AG08396 (cell line): ENCODE measurements at places on chromosomes 4 and X.

- no peak for DNase-seq
Observed at GRCh38 chr4:156252358-156252921, 298.8 kb upstream of the CTSO start.

DNA sequence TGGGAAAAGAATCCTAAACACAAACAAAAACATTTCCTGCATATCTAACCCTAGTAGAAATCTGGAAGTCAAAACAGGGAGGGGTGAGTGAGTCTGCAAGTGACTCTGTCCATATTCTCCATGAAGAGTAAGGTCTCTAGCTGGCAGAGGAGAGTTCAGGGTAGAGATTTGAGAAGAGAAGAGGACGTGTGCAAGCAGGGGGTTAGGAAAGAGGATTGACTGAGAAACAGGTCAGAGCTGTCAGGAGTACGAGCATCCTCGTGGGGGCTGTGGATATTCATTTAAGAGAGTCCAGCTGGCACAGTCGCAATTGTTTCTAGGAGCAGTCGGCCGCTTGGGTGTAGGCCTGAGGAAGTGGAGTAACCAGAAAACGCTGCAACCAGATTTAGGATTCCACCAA, 27.9 kb downstream of the PROM1 start:
- DNase-seq = no peak

- DNase-seq = no peak
Observed at GRCh38 chr4:71872767-71873415, 89.0 kb upstream of the GC start.

DNA sequence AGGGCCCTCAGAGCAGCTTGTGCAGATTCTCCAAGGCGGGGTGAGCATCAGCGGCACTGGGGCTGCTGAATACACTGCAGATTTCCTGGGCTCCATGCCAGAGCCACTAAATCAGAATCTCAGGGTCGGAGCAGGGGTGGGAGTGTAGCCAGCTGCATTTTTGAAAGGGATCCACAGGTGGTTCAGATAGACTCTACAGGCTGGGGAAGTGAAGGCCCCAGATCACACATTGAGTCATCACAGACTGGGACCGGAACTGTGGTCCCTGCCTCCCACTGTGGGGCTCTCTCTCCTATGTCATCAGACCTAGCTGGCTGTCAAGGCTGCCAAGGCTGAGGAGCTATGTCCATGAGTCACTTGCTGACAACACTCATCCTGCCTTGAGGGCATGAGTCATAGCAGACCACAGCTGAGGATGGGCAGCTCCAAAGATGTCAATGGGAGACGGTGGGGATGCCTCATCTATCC, 162.3 kb upstream of the MAMLD1 start:
- DNase-seq = peak; percentile 85

GRCh38 chrX:20067709-20068561, 48.8 kb downstream of the MAP7D2 start:
- peak; percentile 81 for DNase-seq

- DNase-seq = no peak
Observed at GRCh38 chr4:184387351-184387750, 87.0 kb downstream of the IRF2 start.

DNA sequence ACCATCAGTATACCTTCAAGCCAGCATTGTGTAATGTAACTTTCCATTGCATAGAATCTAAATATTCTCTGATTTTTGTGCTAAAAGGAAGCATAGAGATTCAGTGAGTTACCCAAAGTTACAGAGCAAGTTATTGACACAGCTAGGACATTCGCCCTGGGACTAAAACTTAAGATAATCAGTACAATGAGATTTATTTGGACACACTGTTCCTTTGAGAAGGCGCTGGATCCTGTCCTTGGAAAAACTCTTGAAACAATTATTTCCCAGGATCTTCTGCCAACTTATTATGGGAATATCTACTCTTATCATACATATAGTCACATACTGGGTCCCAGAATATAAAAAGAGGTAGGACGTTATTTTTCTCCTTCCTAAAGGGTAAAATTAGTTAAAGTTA, 392.0 kb downstream of the UBE2NL start:
- no peak for DNase-seq

GRCh38 chr4:158802914-158803313, 34.1 kb downstream of the FNIP2 start:
- DNase-seq = no peak

GRCh38 chr4:171629182-171629581, 184.0 kb upstream of the GALNTL6 start:
- no peak for DNase-seq

DNA sequence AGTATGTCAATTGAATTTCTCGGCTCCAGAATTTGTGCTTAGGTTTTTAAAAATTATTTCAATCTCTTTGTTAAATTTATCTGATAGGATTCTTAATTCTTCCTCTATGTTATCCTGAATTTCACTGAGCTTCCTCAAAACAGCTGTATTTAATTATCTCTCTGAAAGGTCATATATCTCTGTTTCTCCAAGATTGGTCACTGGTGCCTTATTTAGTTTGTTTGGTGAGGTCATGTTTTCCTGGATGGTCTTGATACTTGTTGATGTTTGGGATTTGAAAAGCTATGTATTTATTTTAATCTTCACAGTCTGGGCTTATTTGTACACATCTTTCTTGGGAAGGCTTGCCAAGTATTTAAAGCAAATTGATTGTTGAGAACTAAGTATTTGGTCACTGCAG, 24.7 kb upstream of the HERC3 start:
- no peak for DNase-seq

- DNase-seq = no peak
Observed at GRCh38 chr4:85842540-85842939, 367.6 kb downstream of the ARHGAP24 start.

GRCh38 chrX:153306527-153307115, 14.9 kb downstream of the PNMA6F start:
- no peak for DNase-seq

- DNase-seq = peak; percentile 29
Observed at GRCh38 chrX:150581093-150581775, 12.8 kb downstream of the MTM1 start.

- DNase-seq = no peak
Observed at GRCh38 chr4:187065396-187065795, 341.7 kb upstream of the FAT1 start.

DNA sequence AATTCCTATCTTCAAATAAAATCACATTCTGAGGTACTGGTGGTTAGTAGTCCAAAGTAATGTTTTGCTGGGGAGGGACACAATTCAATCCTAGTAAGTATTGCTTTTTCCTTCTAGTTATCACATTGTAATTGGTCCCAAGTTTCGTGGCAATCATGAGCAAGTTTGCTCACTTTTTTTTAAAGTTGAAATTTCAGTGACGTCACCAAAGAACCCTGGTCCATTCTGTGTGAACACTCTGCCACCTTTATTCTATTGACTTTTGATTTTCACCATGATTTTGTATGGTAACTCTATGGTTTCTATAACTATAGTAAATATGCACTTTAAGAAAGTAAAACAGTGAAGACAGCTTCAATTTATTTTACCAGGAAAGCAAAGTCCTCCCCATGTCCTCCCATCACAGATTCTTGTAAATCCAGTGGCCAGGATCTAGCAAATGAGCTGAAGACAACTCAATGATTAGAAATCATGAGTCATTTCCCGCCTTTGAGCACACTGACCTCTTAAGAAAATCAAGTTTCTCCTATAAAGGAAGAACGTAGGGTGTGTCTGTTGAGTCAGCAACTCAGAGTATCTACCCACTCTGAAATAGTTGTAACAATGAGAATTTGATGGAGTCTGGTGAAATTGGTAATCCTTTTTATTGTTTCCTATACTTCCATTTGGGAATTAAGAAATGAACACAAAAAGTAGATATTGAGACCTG, 1306.6 kb upstream of the PABPC4L start:
- peak; percentile 3 for DNase-seq

GRCh38 chrX:47311932-47312774, 58.2 kb upstream of the ZNF157 start:
- peak; percentile 62 for DNase-seq

GRCh38 chr4:144739511-144740033, 93.6 kb downstream of the HHIP start:
- DNase-seq = no peak

DNA sequence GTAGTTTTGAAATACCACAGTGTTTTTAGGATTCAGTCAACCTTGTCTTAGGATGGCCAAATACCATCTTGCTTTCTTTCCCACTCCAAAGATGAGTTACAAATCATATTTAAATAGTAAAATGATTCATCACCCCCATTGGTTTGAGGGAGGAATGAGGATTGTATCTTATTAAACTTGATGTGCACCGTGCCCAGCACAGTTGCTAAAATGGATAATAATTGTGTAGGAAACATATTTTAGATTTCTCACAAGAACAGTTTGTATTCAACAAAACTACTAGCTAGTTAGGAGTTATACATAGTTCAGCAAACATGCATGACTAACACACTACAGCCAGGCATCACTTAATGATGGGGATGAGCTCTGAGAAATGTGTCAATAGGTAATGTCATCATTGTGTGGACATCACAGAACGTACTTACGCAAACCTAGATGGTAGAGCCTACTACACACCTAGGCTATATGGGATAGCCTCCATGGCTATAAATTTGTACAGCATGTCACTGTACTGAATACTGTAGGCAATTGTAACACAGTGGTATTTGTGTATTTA, 245.4 kb downstream of the FBXW7 start:
- no peak for DNase-seq

DNA sequence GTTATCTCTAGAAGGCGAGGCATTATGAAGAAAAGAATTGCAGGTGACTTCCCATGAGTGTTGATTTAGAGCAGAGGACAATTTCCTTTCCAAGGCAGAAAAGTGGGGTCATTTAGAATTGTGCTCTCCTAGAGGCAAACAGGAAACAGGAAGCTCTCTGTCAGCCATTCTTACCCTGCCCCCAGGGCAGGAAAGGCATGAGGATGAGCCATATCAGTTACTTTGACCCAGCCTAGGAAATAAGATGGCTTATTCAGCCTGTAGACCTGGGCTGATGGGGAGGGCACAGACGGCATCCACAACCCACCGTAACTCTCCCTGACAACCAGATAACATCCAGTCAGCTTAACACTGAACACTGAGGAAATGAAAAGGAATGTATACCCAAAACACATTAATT, 88.8 kb upstream of the KDR start:
- no peak for DNase-seq

GRCh38 chr4:94486372-94486801, 34.6 kb downstream of the PDLIM5 start:
- no peak for DNase-seq

GRCh38 chrX:129636175-129636681, 18.5 kb downstream of the APLN start:
- no peak for DNase-seq

GRCh38 chr4:38994135-38994534, 38.1 kb downstream of the TMEM156 start:
- DNase-seq = no peak

GRCh38 chr4:6408263-6408662, 64.2 kb downstream of the PPP2R2C start:
- no peak for DNase-seq

GRCh38 chr4:57095245-57095644, 14.9 kb downstream of the IGFBP7 start:
- no peak for DNase-seq

GRCh38 chr4:3871181-3871852, 105.1 kb downstream of the ADRA2C start:
- DNase-seq = no peak

GRCh38 chr4:124491361-124492145, 221.0 kb downstream of the ANKRD50 start:
- no peak for DNase-seq

GRCh38 chrX:133402830-133403625, 12.3 kb downstream of the GPC4 start:
- no peak for DNase-seq

GRCh38 chrX:136065044-136065671, 79.9 kb downstream of the SLC9A6 start:
- DNase-seq = no peak

- no peak for DNase-seq
Observed at GRCh38 chr4:155909615-155910226, 6.2 kb downstream of the TDO2 start.

DNA sequence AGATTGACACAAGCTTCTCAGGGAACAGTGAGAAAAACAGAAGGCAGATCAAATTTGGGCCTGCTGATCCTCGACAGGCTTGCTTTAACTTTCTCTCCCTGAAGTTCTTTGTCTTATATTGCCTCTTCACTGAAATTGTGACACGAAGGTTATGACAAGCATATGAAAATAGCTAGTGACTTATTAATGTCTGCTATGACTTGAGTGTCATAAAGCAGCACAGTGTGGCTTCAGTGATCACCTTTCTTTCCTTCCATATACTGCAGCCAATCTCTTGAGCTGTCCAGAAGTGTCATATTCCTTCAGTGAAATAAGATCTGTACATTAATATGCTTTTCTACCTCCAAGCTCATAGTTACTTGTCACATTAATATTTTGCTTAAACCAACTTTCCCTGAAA, 870.2 kb downstream of the C4orf33 start:
- DNase-seq = no peak

DNA sequence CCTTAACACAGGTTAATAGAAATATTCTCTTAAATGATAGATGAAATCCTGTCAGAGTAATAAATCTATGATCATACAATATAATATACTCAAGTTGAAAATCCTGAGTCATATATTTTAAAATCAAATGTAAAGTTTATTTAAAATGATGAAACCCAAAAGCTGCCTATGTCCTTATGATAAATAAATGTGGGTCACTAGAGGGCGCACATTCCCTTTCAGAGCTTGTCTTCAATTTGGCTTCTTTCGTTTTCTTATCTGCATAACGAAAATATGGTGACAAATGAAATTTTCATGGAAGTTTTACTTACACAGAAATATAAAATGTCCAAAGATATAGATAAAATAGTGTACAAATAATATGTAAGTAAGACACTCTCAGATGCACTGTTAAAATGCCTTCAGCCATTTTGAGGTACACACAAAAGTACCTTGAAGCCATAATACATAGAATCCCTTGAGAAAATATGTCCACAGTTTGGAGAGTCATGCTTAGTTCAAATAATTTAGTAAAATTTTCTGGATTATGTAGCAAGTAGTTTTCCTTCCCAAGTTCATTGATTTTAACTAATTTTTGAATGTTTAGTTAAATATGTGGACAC, 680.4 kb downstream of the DMD start:
- DNase-seq = peak; percentile 5

- no peak for DNase-seq
Observed at GRCh38 chrX:39301036-39301435, 499.8 kb downstream of the MID1IP1 start.

DNA sequence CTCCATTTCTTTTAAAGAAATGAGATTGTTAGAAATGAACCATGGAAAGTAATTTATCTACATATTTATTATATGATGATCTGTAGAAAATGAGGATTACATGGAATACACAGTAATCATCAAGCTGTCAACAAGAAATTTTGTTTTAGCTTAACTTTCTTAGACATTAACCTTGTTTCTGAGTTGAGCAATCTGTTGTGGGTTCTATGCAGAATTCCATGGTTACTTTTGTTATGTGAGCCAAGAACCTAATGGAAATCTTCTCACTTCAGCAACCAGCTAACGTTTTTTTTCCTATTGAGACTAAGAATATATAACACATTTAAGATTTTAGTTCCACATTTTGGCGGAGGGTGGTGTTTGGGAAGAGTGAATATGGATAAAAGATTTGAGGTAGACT, 136.1 kb upstream of the SLC4A4 start:
- DNase-seq = no peak

- no peak for DNase-seq
Observed at GRCh38 chr4:168534535-168534934, 37.7 kb downstream of the PALLD start.

GRCh38 chr4:86961116-86961515, 26.3 kb downstream of the AFF1 start:
- DNase-seq = no peak

GRCh38 chr4:155694100-155694785, 27.6 kb downstream of the GUCY1A1 start:
- DNase-seq = no peak

- no peak for DNase-seq
Observed at GRCh38 chr4:37450911-37451310, 206.4 kb downstream of the NWD2 start.
